ENCODE measurements at places on chromosomes 4 and X.

GRCh38 chrX:153539171-153539978, 21.9 kb downstream of the ATP2B3 start:
- peak; percentile 84 for DNase-seq

DNA sequence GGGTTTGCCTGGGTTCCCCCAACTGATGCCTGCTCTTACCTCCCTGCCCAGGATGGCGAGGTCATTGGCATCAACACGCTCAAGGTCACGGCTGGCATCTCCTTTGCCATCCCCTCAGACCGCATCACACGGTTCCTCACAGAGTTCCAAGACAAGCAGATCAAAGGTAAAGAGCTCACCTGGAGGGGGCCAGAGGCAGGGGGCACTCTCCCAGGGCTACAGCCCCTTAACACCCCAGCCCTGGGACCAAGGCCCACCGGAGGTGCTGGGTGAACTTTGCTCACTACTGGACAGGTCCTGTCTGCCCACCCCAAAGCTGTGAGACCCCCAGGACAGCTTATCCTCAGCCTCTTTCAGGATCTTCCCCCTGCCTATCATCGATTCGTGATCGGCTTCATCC, 24.5 kb downstream of the HTRA3 start:
- no peak for DNase-seq

DNA sequence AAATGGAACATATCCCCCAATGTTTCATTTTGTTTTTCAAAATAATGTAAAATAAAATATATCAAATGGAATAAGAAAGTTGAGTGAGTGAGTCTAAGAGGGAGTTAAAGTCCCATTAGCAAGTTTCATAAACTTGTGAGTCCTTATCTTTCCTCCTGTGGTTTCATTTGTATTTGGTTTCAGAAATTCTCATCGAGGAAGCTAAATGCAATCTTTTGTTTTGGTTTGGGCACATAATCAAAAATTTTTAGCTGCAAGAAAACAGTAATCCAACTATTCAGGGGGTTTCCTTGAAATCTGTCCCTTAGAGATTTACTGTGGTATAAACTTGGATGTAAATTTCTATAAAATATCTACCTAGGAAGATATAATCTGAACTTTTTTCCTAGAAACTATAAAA, 124.2 kb downstream of the CAMK2D start:
- peak; percentile 14 for DNase-seq

- no peak for DNase-seq
Observed at GRCh38 chrX:104742355-104742754, 176.4 kb downstream of the IL1RAPL2 start.

GRCh38 chrX:70079297-70079696, 17.0 kb downstream of the OTUD6A start:
- no peak for DNase-seq

DNA sequence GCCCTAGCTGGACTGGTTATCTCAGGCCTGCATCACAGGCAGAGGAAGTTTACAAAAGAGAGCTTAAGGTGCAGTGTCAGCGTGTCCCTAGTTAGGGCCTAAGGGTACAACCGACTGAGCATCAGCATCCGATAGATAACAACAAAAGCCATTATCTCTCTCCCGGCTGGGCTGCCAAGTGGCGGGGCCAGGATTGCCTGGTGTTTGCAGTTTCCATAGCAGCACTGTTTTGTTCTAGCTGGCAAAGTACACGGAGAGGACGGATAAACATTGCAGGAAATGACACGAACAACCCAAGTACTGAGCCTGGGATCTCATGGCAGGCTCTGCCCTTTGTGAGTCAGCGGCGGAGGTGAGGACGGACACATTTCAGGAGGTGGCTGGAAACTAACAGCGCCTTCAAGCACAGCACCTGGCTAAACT, 104.7 kb upstream of the NOCT start:
- DNase-seq: peak; percentile 88
